ENCODE measurements at places on chromosomes 2 and 18.

GRCh38 chr18:62737241-62737873 is 22.0 kb downstream of the PHLPP1 start:
- DNase-seq: no peak

DNA sequence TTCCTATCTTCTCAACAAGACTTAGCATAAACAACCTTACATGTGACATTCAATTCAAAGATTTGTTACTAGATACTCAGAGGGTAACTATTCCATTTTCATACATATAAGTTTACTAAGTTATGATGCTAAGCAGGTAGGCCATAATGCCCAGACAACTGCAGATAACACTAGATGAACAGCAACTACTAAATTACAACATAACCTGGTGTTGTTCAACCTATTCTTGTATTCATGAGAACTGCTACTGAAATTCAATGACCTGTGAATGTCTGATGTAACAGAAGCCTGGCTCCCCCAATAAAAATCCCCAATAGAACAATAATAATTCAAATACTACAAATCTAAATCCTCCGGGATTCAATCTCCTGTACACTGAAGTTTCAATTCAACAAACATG is 24.8 kb downstream of the FEZ2 start:
- DNase-seq: no peak

GRCh38 chr18:46174342-46175041 is 70.3 kb downstream of the HAUS1 start:
- peak; percentile 38 for DNase-seq

GRCh38 chr18:27164905-27165304 is 20.2 kb downstream of the CHST9 start:
- no peak for DNase-seq

- peak; percentile 74 for DNase-seq
Observed at GRCh38 chr2:232315049-232315922, 63.3 kb upstream of the ALPP start.

DNA sequence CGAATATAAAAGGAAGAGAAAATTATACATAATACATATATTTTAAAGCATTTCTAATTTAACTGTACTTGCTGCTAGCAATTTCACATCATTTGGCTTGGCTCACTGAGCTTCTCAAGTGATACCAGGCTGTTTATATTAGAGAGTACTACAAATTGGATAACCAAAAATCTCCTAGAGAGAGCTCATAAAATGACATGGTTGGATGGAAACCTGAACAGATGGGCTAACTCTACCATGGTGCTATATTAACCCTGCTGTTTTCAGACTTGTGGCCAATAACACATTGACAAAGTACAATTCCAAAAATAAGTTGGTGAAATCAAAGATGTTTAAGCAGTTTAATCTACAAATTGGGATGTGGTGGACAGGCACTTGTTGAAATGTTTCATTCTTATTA is 364.4 kb upstream of the GCFC2 start:
- no peak for DNase-seq

DNA sequence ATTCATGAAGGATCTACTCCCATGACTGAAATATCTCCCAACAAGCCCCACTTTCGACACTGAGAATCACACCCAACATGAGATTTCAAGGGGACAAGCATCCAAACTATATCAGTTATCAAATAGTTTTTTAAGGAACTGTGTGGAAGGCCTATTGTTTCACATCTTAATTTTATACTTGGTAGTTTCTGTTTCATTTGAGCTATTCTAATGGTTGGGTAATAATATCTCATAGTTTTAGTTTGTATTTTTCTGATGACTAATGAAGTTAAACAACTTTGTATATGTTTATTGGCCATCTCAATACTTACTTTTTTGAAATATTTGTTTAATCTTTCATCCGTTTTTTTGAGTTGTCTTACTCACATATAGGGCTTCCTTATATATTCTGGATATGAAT is 135.0 kb downstream of the SCG2 start:
- DNase-seq: no peak

DNA sequence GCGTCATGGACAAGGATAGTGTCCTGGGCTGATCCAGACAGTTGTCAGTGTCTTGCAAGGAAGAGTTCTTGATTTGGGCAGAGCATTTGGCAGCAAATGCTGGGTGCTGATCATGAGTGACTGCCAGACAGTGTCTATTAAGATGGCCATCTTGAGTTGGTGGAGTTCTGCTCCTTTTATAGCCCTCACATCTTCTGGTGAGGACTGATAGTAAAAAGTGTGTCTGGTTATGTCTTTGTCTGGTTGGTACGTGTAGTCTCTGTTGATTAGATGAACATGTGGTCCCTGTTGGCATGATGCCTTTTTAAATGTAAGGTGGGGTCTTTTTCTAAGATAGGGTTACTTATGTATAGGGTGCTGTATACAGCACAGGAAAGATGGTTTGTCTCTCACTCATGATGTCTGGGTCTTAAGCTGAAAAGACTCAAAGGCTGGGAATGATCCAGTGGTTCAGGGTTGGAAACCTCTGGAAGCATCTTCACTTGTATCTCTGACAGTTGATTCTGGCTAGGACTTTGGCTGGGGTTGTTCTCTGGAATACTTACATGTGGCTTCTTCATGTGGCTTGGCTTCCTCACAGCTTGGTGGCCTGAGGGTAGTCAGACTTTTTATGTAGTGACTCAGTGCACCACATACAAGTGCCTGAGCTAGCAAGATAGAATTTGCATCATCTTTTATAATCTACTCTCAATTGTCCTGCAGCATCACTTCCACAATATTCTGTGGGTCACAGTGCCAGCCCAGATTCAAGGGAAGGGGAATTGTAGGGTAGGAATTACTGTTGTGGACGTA is 11.8 kb downstream of the MTX2 start:
- peak; percentile 82 for DNase-seq

- DNase-seq: no peak
Observed at GRCh38 chr2:138223319-138223718, 259.0 kb downstream of the HNMT start.

- DNase-seq: peak; percentile 42
Observed at GRCh38 chr18:48030616-48031480, 100.4 kb upstream of the SMAD2 start.

DNA sequence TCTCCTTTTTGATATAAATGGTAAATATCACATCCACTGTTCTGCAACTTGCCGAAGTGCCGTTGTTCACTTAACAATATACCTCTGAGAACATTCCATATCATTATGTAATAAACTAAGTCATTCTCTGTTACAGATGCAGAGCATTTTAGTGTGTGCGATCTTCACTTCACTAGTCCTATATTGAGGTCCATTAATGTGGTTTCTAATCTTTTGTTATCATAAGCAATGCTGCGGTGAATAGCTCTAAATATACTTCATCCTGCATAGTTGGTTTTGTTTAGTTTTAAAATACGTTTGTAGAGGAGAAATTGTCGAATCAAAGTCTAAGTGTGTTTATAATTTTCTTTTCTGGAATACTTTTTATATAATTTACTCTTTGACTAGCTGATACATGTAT is 280.3 kb upstream of the TRIB2 start:
- no peak for DNase-seq

GRCh38 chr2:64018701-64019082 is 536 bp downstream of the VPS54 start:
- DNase-seq: peak; percentile 56

DNA sequence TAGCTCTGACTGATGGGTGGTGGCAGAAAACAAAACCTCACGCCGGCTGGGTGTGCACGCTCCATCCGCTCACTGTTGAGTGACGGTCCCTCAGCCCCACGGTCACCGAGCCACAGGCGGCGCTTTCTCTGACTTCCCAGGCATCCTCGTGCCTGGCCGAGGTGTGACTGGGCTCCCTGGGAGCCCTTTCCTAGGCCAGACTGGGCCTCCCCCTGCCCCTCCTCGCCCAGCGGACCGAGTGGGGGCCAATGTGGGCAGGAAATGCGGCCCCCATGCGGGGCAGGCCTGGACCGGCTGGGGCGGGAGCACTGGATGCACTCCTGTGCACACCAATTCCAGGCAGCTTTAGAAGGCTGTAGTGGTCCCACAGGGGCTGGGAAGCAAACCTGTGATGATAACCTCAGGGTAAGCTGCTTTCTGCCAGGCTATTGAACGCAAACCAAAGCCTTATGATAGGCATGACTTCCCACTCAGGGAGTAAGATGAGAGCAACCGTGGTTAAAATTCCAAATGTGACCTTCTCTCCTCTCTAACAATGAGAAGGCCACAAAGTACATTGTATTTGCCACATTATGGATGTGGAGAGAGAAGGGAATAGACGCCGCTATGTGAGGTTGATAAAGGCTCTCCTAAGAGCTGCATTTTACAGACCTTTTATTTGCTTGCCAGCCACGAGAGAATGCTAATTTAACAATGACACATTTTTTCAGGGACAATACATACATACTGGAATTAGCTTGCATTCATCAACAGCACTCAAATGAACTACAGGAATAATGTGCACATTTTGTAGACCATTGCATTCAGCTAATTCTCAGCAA is 83.9 kb upstream of the PGAP1 start:
- DNase-seq: no peak

DNA sequence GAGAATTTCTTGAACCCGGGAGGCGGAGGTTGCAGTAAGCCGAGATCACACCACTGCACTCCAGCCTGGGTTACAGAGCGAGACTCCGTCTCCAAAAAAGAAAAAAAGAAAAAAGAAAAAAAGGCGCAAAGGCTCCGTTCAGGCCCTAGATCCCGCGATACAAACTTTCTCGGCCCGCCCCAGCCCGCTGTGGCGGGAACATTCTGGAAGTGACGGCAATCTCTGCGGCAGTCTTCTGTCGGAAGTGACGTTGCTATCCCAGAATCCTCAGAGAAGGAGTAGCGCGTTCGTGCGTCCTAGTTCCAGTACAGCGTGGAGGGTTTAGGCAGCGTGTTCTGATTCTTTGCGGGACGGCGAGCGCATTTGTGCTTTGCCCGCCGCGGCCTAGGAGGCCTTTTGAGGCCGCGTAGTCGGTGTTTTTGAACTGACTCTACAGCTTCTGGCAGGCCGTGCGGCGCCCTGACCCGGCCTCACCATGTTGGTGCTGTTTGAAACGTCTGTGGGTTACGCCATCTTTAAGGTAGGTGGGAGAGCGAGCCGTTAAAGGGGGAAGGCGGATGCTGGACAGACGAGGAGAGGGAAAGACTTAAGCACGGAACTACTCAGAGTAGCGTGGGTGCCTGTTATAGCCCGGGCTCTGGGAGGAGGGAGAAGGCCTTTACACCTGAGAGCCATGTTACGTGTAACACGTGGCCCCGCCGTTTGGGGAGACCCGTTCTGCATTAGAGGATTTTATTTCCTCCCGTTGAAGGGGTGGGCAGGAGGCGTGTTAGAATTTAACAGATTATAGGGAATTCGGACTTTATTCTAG is at the start of gene NOP58:
Gene NOP58, plus strand, starts transcription at position 297 of the 811 bp plus-strand sequence. Its CDS starts 179 bp downstream, at position 476.
- peak; percentile 97 for DNase-seq

- no peak for DNase-seq
Observed at GRCh38 chr2:40028792-40029488, 249.9 kb upstream of the THUMPD2 start.

GRCh38 chr2:128162266-128162665 is 71.3 kb downstream of the UGGT1 start:
- DNase-seq: no peak

DNA sequence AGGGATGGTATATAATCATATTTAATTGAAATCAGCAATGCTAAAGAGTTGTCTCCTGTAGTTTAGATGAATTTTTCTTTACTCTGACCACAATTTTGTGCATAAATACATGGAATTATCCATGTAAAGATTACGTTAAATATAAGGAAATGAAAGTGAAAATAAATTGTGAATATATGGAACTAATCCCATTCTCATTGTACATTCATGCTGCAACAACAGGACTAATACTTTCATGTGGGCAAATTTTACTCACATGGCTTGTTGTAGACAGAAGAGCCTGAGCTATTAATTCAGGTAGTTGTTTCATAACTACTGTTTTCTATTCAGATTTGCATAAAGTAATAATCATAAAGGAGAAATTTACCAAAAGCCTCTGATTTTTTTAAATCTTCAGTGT is 357.8 kb downstream of the ARHGAP15 start:
- DNase-seq: no peak

DNA sequence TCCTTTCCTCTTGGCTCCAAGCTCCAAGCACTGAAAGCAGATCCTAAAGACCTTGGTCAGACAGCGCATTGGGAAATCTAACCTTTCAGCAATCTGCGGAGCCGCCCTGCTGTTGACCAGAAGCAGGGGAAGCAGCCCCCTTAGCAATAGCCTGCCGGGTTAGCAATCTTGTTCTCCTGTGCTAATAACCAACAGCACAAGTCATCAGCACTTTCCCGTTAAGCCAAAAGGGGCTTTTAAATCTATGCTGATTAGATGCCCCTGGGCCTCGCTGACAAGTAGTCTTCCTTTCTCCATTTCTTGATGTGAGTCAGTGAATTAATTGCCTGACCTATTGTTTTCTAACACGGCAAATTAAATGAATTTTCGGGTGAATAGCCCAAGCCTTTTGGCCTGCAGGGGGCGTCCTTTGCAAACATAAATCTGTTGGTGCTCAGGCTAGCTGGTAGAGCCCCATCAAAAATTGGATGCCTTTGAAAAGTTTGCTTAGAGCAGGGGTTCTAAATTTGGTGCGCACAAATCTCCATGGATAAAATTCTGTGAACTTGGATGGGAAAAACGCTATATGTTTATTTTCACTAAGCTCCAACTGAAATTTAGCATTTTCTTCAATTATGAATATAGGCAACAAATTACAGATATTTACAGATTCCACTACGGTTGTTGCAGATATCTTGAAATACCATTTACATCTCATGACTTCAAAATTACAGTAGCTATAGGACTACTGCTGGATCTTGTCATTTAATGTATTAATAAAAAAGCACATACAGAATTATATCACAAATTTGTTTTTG is 24.6 kb downstream of the MAIP1 start:
- DNase-seq: peak; percentile 79

GRCh38 chr2:86194751-86195054 is 559 bp downstream of the IMMT start:
- DNase-seq: no peak

DNA sequence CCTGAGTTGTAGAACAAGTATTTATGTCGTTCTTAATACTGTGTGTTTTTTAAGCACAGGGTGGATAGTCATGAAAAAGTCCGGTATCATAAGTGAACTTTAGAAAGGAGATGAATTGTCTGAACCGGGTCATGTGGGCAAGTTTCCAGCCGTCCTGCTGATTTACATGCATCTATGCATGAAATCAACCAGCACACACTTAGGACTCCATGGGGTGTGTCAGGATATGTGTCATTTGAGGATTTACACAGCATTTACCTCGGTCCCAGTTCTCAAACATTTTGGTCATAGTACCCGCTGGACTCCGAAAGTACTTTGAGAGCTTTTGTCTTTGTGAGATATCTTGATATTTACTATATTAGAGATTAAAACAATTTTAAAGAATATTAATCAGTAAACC is 47.5 kb upstream of the TWSG1 start:
- DNase-seq: no peak

DNA sequence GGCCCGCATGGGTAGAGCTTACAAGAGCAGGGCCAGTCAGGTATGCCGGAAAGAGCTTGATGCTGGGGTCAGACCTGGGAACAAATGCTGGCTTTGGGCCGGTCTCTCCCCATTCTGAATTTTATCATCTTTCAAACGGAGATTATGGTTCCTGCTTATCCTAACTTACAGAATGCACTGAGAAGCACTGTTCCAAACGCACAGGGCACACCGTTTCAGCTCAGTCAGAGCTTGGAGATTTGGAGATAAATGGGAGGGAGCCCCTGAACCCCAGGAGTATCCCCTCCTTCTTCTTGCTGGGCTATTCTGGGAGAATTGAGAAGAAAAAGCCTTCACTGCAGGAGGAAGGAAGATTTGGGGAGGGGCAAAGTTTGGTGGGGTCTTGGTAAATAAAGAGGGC is 169.4 kb downstream of the DDX1 start:
- DNase-seq: no peak
